Stimulated activated CD4-positive, alpha-beta T cell treated with anti-CD3 and anti-CD28 coated beads, Interleukin-1b, Interleukin-23, amount 100 ng/mL, for 24 hours (primary cell): ENCODE measurements at places on chromosomes 11 and 22.

- no peak for DNase-seq
These were observed 22.0 kb upstream of the ZC3H12C start for GRCh38 chr11:110071197-110071596.

GRCh38 chr11:255176-255575 lies 18.4 kb downstream of the PSMD13 start:
- no peak for DNase-seq

DNA sequence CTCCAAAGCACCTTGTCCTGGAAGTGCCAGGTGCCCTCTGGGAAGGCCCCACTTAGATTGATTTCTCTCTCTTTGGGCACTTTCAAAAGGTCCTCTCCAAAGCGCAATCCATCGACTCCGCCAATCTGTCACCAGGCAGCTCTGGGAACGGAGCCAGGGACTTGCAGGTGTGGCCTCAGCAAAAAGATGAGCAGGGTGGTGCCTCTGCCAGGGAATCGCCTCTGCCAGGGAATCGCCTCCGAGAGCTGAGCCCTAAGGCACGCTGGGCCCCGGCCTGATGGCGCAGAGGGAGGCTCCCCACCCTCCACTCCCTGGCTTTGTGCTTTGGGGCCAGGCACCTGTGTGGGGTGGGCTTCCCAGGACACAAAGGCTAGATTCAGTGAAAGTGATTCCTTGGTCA lies 1391.3 kb downstream of the TBC1D22A start:
- DNase-seq = no peak

- no peak for DNase-seq
These were observed 48.7 kb upstream of the TEAD1 start for GRCh38 chr11:12625438-12626071.

DNA sequence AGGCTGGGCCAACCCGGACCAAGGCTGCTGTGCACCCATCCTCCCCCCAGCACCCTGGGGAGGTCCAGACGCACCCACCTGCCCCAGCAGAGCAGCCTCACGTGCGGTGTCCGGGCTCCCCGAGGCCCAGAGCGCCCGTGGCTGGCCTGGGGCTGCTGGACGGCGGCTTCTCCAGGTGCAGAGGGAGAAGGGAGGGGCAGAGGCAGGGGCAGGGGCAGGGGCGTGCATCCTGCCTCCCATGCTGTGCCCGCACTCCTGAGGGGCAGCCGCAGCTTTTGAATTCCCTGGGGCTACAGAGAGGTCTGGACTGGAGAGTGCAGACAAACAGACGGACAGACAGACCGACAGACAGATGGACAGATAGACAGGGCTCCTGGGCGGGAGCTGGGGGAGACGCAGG lies 83.6 kb upstream of the PRR5 start:
- no peak for DNase-seq

- DNase-seq = no peak
These were observed 108.1 kb downstream of the MORC2 start for GRCh38 chr22:30860176-30861105.

GRCh38 chr22:48566741-48567140 lies 1260.9 kb downstream of the BRD1 start:
- no peak for DNase-seq

DNA sequence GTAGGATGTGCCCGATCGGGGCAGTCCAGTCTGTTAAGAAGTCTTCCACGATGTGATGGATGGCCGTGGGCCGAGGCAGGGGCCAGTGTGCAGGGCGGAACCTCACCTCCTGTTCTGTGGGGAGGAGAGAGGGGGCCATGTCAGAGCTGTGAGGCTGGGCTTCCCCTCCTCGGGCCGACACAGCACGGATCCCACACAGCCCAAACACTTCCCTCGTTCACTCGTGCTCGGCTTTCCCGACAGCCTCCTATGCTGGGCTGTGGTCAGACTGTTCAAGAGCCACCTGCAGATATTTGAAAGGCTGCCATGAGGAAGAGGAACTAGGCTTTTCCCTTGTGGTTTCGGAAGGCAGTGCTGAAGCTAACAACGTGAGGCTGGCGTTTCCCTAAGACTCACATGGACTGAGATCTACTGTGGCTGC lies 12.3 kb upstream of the TXN2 start:
- DNase-seq = no peak

- no peak for DNase-seq
These were observed 44.5 kb downstream of the RAB6A start for GRCh38 chr11:73716153-73717056.

DNA sequence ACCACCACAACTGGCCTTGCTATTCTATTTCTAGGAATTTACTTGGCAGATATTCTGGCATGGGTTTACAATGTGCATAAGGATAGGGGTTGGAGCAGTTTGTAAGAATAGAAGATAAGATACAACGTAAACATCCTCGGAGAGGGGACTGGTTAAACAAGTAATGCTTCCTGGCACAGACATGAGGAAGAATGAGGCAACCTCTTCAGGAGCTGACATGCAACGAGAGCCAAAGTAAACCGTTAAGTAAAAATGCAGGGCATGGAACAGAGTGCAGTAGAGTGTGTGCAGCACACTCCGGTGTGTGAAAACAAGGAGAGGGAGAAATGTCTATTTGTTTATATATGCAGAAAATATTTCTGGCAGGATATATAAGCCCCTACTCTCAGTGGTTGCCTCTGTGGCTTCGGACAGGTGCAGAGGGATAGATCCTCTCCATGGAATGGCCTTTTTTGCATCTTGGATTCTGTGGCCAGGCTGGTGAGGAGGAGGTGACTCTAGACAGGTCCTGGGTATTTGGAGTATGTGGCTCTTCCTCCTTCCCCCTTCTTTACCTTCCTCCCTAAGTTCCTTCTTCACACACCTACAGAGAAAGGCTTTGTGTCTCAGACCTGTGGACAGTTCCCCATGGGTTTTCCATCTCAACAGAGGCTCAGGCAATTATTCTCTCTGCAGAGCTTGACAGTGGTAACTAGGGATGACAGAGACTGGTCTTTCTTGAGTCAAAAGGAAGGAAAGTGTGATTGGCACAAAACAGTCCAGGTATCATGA lies 2.5 kb downstream of the RAB36 start:
- no peak for DNase-seq

DNA sequence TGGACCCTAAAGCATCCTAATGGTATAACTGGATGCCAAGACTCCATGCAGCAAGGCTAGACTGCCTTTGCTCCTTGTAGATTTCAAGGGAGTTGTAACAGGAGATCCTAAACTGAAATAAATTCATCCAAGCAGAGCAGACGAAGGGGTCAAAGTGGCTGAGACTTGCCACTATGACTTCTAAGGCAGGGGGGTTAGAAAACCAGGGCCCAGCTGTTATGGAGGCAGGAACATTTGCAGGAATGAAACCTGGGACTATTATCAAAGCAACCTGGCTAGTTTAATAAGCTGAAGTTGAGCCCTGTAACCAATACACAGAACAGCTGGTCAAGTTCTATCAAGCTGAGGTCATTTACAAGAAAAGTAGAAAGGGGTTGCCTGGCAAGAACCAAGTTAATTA lies 122.2 kb upstream of the TRPC6 start:
- DNase-seq = no peak

- DNase-seq = no peak
These were observed 2.0 kb downstream of the IFT27 start for GRCh38 chr22:36773935-36774334.

DNA sequence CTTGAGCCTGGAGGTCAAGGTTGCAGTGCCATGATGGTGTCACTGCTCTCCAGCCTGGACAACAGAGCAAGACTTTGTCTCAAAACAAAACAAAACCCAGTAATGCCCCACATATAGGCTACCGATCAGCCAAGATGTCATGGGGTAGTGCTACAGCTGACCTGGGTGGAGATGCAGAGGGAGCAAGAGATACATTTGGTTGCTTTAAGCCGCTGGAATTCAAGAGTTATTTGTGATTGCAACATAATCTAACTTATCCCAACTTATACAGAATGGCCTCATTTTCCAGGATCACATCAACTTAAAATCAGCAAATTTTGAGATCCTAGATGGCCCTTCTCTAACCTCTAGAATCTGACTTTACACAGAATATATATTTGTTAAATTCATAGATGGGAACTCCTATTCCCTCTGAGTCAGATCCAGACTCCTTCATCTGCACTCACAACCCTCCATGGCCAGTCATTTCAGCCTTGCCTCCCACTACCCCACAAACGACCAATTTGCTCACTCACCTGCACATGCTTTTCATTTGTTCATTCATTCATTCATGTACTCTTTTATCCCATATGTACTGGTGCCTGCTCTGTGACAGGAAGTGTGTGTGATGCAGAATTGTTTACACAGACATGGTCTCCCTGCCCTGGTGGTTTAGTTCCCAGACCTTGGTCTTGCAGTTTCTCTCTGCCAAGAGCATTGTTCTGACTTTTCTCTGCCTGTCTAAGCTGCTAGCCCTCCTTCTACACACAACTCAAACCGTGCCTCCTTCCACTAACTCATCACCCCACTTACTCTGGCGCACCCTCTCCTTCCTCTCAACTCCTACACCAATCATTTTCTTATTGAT lies 24.1 kb upstream of the APLNR start:
- no peak for DNase-seq

DNA sequence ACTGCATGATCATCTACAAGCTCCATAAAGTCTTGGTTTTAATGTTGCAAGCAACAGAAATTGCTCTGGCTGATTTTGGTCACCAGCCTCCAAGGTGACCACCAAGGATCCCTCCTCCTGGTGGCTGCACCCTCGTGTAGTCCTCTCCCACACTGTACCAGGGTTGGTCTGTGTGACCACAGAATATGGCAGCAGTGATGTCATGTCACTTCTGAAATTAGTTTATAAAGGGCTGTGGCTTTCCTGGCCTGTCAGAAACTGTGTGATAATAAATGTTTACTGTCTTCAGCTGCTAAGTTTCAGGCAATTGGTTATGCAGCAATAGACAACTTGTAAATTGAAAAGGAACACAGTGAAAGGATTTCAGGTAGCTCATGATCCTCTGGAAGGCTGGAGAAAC lies 5.3 kb upstream of the PRDM11 start:
- no peak for DNase-seq

- no peak for DNase-seq
These were observed 1310.1 kb upstream of the RAG2 start for GRCh38 chr11:37908219-37908548.

- DNase-seq = no peak
These were observed 37.2 kb downstream of the PPP6R3 start for GRCh38 chr11:68497761-68498160.

DNA sequence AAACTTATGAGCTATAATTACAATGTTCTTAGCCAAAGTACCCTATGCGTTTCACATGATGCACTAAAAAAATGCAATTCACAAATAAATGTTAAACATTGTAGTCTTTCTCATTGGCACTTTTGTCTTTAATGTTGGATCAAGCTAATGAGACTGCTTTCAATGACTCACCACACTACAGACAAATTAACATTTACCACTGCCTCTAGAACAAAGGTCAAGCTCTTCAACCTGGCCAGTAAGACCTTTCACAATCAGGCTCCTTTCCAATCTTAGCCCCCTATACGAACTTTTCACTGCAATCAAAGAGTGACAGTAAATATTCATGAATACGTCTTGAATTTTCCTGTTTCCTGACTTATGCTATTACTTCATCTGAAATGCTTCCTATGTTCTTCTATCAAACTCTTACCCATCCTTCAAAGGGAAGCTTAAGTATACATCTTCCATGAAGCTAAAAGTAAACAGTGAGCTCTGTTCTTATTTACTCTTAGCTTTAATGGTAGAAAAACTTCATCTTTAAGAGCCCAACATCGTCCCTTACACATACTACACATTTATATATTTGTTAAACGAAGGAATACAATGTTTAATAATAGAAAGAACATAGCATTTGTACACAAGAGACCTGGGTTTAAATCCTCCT lies 326.6 kb upstream of the PITPNB start:
- DNase-seq = no peak

GRCh38 chr11:98411777-98412176 lies 609.0 kb upstream of the CNTN5 start:
- DNase-seq = no peak

DNA sequence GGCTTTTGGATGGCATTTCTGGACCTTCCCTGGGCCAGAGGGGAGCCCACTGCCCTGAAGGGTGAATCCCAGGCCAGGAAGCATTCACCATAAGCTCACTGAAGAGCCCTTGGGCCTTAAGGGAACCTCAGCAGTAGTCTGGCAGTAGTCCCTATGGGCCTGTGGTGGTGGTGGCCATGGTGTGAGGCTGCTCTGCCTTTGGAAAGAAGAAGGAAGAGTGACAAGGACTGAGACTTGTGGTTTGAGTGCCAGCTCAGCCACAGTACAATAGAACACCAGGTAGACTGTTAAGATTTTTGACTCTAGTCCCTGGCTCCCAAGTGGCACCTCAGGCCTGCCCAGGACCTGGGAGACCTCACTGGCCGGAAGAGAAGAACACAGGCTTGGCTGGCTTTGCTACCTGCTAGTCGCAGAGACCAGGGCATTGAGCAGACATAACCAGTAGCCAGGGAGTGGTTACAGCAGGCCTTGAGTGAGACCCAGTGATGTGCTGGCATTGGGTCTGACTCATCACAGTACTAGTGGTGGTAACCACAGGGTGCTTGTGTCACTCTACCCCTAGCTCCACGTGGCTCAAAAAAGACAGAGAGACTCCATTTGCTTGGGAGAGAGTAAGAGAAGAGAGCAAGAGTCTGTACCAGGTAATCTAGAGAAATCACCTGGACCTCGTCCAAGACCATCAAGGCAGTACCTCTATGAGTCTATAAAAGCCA lies 259.8 kb upstream of the BLID start:
- DNase-seq = no peak

DNA sequence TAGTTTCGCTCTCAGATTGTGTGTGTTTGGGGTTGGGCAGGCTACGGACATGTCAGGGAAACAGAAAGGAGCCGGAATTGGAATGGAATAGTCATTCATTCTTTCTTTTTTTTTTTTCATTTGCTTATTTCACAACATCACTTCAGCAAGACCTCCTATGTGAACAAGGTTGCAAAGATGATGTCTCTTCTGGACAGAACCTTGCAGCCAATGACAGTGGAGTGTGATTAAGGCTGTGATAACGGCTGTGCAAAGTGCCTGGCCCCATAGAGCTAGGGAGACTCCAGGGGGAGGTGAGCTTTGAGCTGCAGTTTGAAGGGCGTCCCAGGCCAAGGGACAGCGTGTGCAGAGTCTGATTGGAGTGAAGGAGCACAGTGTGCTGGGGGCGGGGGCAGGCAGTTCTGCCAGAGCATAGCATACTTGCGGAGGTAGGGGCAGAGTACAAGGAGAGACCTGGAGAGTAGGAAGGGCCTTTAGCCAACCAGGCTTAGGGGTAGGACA lies 3.4 kb downstream of the TIGD3 start:
- DNase-seq = no peak

- DNase-seq = no peak
These were observed 5.4 kb downstream of the IZUMO1R start for GRCh38 chr11:94309757-94310156.
